HepG2 (cell line): ENCODE measurements at places on chromosomes 16 and 17.

- no peak for DNase-seq
These were observed 849 bp downstream of the CAPN15 start for GRCh38 chr16:528111-529011.

GRCh38 chr16:58037365-58038057, 12.0 kb downstream of the MMP15 start:
- no peak for DNase-seq

GRCh38 chr17:78438694-78439325, 60.4 kb downstream of the PGS1 start:
- no peak for DNase-seq

- no peak for DNase-seq
These were observed 129.1 kb downstream of the STX8 start for GRCh38 chr17:9446528-9446927.

- no peak for DNase-seq
These were observed 167.7 kb upstream of the WSCD1 start for GRCh38 chr17:5902181-5903140.
